MG63 (cell line): ENCODE measurements at places on chromosomes 6 and 20. TPM values are rescaled to one million over a fixed set of nuclear protein-coding genes. Genes with fewer than 3 reads are reported as not detected.

- peak; percentile 61 for DNase-seq
These were observed 716 bp downstream of the SHPRH start for GRCh38 chr6:145963216-145964068.

Gene AK9
- 2.6 and 5.2 TPM in 2 replicates for total RNA-seq

DNA sequence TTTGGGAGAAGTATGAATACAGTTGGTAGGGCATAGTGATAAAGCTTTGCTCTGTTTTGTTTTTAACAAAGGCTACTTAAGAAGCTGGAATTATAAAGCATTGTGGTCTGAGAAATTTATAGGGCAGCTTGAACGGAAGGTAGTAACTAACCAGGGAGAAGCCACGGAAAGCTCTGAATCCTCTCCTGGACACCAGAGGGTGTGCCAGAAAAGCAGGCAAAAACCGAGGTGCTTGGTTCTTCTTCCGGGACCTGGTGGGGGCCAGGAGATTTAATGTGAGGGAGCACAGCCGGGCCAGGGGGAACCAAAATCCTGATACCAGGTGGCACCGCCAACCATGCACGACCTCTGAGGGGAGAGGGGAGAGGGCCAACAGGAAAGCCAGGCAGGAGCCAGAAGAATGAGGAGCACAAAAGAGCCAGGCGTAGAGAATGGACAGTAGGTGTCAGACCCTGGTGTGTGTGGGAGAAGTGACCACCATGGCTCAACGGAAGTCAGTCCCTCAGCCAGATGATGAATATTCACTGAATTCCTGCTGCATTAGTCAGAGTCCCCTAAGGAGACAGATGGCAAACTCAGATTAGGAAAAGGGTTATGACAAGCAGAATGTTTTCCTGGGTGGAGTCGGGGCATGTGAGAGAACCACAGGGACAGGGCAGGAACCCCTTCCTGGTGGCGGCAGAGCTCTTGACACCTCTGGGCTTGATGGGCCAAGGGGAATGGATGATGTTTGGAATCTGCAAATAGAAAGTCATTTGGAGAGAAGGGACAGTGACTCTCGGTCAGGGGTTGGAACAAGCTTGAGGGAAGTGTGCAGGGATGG is 262.3 kb downstream of the ZNF217 start:
- peak; percentile 16 for DNase-seq

DNA sequence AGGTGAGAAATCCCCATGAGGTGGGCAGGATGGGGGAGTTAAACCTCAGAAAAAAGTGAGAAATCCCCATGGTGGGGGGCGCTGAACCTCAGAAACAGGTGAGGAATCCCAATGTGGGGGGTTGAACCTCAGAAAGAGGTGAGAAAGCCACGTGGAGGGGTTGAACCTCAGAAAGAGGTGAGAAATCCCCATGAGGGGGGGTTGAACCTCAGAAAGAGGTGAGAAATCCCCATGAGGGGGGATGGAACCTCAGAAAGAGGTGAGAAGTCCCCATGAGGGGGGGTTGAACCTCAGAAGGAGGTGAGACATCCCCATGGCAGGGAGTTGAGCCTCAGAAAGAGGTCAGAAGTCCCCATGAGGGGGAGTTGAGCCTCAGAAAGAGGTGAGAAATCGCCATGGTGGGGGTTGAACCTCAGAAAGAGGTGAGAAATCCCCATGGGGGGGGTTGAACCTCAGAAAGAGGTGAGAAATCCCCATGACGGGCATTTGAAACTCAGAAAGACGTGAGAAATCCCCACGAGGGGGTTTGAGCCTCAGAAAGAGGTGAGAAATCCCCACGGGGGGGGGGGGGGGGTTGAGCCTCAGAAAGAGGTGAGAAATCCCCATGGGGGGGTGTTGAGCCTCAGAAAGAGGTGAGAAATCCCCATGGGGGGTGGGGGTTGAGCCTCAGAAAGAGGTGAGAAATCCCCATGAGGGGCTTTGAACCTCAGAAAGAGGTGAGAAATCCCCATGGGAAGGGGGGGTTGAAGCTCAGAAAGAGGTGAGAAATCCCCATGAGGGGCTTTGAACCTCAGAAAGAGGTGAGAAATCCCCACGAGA is 14.3 kb upstream of the GOPC start:
- no peak for DNase-seq

DNA sequence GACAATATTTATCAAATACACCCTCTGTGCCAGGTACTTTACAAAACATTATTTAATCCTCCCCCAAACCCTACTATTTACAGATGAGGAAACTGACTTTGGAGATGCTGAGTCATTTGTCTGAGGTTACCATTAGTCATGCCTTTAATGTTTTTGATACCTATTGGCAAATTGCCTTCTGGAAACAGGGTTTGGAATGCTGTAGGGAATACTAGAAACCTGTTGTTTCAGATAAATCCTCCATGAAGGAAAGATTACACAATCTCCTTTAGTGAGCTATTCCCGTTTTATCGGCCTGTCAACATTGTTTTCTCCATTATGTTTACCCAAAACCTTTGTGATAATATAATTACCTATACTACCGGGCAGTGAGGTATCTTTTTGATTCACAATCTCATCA is 93.6 kb upstream of the ADGRF1 start:
- DNase-seq = no peak

- DNase-seq = no peak
These were observed 43.7 kb upstream of the BPIFA2 start for GRCh38 chr20:33124261-33124660.

DNA sequence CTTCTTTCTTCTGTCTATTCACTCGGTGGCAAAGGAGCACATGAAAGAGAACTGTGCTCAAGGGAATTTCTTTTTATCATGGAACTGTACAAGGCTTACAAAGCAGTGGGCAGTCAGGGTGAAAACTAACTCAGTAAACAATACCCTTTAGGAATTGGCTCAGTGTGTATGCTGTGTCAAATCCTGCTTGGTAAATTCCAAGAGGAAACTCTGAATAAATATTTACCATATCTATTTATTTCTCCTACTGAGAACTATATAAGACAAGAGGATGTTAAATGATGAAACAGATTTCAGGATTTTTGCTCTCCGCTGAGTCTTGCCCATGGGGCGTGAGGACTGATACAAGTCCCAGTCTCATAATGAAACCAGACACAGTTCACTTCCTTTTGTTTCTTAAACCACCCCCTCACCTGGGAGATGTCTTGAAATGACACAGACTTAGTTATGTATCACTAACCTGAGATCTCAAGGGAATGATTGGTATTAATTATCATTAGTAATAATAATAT is 188.8 kb downstream of the BACH2 start:
- DNase-seq = no peak

- DNase-seq = no peak
These were observed 565.4 kb downstream of the RFPL4B start for GRCh38 chr6:112912416-112913101.

DNA sequence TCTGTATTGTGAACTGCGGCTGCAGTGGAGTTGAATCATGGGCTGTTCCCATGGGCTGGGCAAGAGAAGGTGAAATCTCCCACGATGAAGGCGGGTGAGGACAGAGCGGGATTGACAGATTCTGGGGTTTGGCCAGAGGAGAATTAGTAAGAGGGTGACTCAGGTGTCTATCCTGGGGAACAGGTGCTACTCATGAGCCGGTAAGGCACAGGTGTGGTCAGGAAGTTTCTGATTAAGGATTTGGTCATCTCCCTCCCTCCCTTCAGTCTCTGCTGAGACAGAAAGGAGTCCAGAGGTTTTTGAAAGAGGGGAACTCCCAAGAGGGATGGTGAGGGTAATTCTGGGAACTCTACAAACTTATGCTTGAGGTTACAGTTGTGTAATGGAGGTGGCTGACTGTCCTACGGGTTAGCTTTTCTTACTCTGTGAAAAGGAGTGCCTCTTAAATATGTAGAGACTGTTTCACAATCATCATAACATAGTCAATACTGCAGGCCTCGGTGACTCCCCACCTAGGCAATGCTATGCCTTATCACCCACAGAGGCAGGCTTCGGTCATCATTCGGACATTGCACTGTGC is 31.5 kb downstream of the SERPINB1 start:
- no peak for DNase-seq

Gene MLIP
- not detected in 2 replicates for total RNA-seq

DNA sequence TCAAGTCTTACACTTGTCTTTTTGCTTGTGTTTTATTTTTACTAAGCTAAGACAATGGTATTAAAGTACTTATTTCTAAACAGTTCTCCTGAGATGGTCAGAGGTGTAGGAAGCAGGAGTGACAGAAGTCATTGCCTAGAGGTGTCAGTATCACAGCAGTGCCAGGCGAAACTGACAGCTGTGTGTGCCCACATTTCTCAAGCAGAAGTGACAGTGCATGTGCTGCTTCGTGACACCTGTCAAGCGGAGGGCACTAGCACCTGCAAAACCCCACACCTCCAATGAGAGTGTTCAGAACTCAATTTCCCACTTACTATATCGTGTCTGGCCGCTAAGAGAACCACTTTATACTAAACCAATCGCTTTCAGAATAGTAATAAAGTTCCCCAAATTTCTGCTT is 82.8 kb downstream of the SLC23A2 start:
- no peak for DNase-seq

DNA sequence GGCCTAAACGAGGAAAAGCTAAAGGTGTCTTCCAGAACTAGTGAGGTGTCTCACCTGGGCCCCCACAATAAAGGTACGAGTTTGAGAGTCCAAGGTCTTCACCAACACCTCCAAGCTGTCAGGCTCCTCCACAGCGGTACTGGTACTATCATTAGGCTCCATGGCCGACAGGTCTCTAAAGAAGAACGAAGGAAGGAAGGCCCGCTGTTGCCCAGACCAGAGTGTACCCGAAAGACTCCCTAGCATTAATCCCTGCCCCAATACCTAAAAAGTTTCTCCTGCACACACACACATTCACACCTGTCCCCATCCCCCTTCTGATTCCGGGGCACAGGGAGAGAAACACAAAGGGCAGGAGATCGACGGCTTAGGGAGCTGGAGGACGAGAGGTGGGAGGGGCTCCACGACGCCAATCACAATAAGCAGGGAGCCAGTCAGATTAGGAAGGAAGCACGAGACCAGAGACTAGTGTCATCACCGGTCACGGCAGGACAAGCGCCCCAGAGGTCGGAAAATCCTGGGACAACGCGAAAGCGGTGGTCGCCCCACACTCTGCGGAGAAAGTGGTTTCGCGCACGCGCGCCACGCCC is 764 bp downstream of the BAG6 start:
- no peak for DNase-seq

DNA sequence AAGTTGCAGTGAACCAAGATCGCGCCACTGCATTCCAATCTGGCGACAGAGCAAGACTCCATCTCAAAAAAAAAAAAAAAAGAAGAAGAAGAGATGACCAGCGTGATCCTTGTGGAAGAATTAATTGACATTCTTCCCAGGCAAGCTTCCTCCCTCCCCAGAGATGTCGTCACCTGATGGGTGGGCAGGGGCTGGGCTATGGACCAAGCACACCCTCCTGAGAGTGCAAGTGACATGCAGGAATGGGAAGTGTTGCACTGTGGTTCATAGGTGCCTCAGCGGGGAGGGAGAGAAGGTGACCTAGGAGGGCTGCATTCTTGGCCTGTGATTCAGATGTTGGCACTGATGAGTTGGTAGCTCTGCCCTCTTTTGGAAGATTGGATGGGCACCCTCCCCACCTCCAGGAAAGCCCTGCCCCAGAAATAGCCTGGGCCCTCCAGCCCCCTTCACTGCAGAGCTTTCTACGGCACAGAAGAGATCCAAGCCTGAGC is 37.8 kb downstream of the TAF8 start:
- peak; percentile 25 for DNase-seq

DNA sequence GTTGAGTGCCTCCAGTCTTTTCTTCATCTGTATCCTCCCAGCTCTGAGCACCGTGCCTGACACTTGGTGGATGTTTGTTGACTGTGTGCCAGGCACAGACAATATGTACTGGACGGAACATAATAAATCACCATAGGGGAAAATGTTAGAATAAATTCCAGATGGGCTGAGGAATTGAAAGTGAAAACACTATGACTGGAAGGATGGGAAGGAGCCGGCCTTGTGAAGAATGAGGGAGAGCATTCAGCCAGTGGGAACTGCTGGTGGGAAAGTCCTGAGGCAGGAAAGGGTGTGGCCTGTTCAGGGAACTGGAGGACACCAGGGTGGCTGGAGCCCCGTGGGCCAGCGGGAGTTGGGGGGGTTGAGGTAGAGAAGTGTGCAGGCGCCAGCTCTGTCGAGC is 75.4 kb downstream of the MTHFD1L start:
- DNase-seq = no peak

DNA sequence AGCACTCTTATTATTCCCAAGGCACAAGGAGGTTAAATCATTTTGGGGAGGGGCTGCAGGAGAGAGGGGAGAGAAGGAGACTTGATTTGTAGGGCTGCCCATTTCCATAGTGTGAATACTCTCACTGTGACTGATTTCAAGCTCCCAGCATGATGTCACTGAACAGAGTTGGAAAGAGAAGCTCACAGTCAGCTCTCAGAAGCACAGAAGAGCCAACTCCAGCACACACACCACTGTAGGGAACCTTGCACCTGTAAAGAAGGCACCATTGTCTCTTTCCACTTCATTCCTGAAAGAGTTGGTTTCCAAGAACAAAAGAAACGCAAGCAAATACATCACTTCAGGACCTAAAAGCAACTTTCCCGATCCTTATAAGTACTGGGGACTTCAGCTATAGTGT is 12.7 kb upstream of the STK35 start:
- no peak for DNase-seq

GRCh38 chr6:90403489-90404381 is 107.1 kb upstream of the BACH2 start:
- DNase-seq = no peak
